ENCODE measurements at places on chromosomes 6 and 20.

DNA sequence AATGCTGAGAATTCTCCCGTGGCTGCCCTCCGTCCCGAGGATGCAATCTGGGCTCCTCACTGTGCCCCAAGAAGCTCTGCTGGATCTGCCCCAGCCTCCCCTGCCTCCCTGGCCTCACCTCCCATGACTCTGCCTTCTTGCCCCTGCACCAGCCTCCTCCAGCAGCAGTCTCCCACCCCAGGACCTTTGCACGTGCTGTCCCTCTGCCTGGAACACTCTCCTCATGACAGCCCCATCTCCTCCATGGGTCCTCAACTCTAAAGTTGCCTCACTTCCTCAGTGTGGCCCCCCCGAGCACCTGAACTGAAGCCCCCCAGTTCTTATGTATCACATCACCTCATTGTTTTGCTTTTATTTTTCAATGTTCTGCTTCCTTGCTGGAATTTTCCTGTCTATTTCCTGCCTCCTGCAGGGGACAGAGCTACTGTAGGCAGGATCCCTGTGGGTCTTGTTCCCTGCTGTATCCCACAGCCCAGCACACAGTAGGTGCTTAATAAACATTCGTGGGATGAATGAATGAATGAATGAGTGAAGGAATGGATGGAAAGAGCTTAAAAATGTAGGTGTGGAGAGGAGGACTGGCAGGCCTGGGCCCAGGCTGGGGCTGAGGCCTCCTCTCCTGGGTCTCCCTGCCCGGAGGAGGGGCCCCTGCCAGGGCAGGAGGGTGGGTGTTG, 42.2 kb downstream of the CEBPB start:
- no peak for DNase-seq

DNA sequence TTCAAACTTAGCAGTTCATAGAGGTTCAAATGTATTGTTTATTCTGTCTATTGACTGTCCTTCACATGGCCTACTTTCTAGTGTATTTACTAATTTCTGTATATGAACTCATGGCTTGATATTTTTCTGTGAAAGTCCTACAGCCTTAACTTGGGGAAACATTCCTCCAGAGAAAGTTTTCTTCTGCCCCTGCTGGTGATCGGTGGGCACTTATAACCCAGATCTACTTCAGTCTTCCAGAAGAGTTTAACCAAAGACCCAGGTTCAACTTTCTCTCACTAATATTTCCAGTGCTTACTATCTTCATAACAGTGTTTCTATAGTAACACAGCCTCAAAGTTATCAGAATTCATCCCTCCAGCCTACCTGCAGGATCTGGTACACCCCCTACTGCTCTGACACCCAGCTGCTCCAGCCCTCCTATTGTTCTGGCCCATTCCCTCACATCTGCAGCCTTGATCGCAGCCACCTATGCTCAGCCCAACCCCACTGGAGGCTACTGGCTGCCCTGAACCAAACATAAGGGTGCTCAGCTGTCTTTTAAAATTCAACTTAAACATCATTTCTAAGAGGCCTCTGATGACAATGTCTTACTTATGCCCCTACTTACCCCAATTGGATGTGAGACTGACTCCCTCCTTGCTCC, 72.3 kb downstream of the TBX18 start:
- no peak for DNase-seq

DNA sequence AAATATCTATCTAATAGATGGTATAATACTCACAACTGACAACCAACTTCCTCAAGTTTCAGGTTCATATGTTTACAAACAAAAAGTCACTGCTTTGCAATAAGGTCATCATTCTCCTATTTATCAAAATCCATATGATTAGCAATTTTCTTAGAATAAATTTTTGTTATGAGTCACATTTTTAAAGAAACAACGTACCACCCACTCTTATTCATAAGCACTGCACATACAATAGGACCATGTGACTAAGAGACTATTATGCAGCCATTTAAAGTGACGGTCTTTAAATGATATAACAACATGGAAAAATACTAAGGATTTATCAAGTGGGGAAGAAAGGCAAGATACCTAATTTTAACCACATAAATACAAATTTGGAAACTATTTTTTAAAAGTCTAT, 40.0 kb downstream of the REPS1 start:
- no peak for DNase-seq

DNA sequence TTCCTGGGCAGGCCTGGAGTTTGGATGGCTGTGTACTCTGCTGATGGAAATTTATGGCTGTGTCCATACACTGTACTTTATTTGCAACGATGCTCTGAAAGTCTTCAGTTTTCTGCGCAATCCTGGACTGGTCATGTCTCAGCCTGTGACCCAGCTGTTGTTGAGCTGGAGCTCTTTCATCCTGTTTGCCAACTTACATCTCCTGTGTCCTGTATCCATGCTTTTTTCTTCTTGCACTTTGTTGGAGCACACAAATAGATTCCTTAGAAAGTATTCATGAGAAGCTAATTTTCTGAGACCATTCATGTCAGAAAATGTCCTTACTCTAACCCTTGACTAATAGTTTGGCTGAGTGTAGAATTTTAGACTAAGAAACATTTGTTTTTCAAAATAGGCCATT, 251.2 kb downstream of the BCKDHB start:
- DNase-seq, result no peak

DNA sequence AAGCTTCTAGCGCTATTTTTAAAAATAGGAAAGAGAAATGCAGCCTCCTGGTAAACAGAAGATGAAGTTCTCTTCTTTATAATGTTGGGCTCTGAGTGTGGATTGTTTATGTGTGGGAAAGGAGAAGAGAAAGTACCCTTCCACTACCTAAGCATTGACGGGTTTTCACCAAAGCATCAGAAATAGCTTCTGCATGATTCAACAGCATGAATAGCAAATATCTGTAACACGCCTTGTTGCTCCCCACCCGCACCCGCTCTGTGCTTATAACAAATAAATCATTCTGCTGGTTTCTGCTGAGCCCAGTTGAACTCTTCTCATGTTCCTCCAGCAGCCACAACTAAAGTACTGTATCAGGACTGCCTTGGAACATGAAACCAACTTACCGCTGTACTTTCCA, 20.7 kb downstream of the TXLNB start:
- DNase-seq, result no peak
